ENCODE measurements at places on chromosomes 12 and 14. TPM values are rescaled to one million over a fixed set of nuclear protein-coding genes. Genes with fewer than 3 reads are reported as not detected.

Gene KRT6C
- polyA plus RNA-seq, result not detected

Gene RESF1
- polyA plus RNA-seq, result 44.7 TPM

Gene PRH2
- 0.43 TPM for polyA plus RNA-seq

Gene SLC2A14
- 0.25 TPM for polyA plus RNA-seq

DNA sequence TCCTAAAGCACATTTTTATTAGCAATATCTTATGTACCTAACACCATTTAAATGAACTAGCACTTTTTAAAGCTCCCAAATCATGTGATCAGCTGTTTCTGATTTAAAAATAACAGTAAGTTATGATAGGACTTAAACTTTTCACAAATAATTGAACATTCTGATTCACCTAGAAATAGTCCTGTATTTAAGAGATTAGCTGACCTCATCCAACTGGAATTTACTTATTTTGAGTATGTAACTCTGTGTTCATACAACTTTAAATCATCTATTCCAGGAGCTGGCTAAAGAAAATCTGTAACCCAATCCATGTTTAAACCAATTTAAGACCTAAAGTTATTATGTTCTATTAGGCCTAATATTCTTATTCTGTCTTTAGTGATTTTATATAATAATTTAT is 184.3 kb downstream of the CCDC91 start:
- no peak for DNase-seq

- DNase-seq, result no peak
Observed at GRCh38 chr12:124352839-124353238, 57.9 kb downstream of the RFLNA start.

DNA sequence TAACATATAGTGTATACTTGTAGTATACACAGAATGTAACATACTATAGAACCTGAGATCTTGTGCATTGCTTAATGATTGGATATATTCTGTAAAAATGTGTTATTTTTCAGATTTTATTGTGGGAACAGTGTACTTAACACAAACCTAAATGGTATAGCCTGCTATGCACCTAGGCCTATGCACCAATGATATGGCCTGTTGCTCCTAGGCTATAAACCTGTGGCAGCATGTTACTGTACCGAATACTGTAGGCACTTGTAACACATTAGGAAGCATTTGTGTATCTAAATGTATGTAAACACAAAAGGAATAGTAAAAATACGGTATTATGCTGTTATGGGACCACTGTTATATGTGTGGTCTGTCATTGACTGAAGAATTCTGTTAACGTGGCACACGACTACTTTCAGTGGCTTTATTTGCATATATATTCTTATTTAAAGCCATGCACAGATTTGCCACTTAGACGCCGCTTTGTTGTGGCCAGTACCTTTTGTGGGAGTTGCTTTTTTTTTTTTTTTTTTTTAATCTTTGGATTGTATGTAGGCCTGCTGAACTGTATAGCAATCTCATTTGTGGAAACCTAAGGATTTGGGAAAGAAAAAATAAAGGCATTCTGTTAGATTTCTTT is 7.4 kb downstream of the PAPOLA start:
- DNase-seq, result no peak

Data from renal pelvis (tissue), 12 donors.